Cortex of kidney (tissue), 1 donor: ENCODE measurements at places on chromosomes 1 and 21.

DNA sequence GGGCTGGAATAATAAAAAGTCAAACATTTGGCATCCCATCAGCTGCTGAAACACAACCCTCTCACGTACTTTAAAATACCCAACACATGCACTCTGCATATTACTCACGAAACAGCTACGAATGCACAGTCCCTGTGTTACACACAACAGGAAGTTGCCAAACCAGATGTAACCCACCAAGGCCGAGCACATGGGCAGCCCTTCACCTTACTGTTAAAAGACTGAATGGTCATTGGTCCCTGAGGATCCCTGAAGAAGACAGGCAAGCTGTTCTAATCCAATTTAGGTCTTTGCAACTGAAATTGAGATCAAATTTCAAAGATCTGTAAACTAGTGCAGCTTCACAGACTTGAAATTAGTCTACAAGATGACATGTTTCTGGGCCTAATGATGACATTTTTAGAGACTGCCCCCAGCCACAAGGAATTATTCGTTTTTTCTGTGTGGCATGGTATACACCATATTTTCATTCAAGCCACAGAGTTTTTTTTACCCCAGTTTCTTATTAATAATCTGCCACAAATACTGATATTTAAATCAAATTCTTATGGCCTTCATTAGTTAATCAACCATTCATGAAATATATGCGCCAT is 25.6 kb upstream of the IER5 start:
- DNase-seq = no peak

- no peak for DNase-seq
Measured at GRCh38 chr1:222028116-222028515, 286.2 kb upstream of the DUSP10 start.

- no peak for DNase-seq
Measured at GRCh38 chr1:98077691-98078090, 156.9 kb upstream of the DPYD start.

- no peak for DNase-seq
Measured at GRCh38 chr1:46653405-46653958, 14.7 kb downstream of the ATPAF1 start.

GRCh38 chr1:151246786-151247185 is 7.7 kb upstream of the PSMD4 start:
- DNase-seq = no peak

DNA sequence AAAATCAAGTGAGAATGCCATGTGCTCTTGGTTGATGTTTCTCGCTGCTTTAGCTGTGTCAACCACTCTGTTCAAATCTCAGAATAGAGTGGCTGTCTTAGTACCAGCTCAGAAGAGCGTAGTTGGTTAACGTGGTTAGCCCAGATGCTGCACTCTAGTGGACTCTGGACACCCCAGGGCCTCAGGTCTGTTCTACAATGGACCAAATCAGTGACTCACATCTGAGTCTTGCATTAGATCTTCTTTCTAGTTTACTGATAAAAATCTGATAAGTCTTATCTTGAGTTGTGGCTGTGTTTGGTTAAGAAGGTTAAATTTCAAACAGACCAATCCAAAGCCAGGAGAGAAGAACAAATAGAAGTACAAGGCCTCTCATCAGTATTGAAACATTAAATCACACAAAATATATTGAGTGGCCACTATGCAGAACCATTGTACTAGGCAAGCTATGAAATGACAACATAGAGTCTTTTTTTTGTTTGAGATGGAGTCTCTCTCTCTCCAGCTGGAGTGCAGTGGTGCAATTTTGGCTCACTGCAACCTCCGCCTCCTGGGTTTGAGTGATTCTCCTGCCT is 104.1 kb downstream of the NR5A2 start:
- no peak for DNase-seq

- DNase-seq = no peak
Measured at GRCh38 chr1:60895701-60896100, 186.7 kb upstream of the NFIA start.
